ENCODE measurements at places on chromosomes 4 and X.

GRCh38 chr4:6341696-6342095 is 72.0 kb downstream of the WFS1 start:
- no peak for DNase-seq

DNA sequence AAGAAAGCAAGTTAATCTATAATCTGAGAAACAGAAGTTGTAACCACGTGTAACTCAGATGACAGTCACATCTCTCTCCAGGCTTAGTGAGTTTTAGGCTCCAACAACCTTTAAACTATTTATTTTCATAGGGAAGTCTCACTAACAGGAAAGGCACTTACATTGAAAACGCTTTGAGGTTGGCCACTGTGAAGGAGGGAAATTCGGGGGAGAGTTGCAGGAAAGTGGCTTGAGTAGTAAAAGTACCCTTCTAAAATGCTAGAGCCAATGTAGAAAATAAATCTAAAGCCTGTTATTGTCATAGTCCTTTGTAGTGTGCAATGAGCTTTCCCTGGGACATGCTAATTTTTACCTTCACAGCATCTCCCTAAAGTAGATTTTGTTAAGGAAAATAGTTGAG is 995 bp upstream of the NFXL1 start:
- DNase-seq = no peak

DNA sequence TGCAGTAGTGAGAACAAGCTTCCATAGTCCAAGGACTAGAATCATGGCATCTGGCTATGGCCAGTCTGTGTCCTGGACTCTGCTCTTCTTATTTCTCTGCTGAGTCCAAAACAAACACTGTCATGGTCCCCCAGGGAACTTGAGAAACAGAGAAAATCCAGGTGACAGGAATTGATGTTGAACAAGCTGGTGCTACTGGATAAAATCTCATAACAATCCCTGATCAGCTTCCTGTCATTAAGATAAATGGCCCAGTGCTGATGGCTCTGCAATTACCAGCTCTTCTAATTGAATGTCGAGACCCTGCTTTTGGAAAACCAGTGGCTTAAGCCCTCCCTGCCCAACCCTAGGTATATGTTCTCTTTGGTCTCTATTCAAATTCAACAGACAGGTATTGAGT is 58.8 kb upstream of the ARHGAP36 start:
- DNase-seq = no peak

- DNase-seq = no peak
Measured at GRCh38 chr4:101282076-101282844, 65.1 kb downstream of the PPP3CA start.

DNA sequence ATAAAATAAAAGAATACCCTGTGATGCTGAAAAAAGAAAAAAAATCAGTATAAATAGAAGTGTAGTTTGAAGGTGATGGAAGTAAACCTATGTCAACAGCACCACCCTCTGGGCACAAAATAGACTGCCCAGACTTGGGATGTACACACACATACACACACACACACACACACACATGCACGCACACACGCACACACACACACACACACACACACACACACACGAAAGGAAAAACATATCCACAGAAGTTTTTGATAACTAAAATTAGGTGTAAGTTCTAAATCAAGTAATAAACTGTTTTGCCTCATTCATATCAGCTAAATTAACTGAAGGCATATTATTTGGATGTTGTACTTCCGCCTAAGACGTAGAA is 40.5 kb downstream of the ANXA5 start:
- no peak for DNase-seq

GRCh38 chr4:88144866-88145300 is 13.6 kb downstream of the ABCG2 start:
- no peak for DNase-seq

DNA sequence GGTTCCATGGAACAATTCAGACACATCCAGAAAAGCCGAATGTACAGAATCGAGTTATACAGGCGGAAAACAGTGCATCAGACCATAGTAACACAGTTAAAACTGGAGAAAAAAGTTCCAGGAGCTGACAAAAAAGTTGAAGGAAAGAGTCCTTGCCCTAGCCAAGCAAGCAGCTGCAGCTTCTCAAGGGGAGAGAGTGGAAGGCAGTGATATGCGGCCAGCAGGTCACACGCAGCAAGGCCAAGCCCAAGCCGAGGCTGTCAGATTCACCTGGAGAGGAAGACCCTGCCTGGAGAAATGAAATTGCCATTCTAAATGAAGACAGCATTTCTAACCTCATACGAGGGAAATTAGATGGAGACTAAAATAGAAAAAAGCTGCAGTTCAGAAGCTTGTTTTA is 55.8 kb downstream of the RGS12 start:
- no peak for DNase-seq

GRCh38 chr4:80876810-80877209 is 153.7 kb upstream of the BMP3 start:
- DNase-seq = no peak

- DNase-seq = no peak
Measured at GRCh38 chr4:76055421-76055820, 19.1 kb upstream of the ART3 start.

GRCh38 chrX:47991263-47992094 is 12.3 kb downstream of the ZNF182 start:
- DNase-seq = no peak

DNA sequence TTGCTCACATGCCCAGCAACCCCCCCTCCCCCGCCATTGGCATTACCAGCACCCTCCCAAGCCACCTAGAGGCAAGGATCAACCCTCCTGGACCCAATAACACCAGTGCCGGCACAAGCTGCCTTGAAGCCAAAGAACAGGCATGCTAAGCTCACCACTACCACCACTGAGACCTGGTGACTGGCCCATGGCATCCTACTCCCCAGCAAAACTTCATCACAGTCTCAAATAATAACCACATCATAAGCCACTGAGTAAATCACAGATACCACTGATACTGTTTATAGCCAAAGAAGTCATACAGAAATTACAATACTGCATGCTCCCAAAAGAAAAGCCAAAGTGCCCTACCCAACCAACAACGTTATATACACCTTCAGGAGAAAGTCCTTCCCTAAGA is 73.6 kb upstream of the RPL34 start:
- DNase-seq = no peak

- no peak for DNase-seq
Measured at GRCh38 chr4:29619168-29619567, 1101.0 kb upstream of the PCDH7 start.

DNA sequence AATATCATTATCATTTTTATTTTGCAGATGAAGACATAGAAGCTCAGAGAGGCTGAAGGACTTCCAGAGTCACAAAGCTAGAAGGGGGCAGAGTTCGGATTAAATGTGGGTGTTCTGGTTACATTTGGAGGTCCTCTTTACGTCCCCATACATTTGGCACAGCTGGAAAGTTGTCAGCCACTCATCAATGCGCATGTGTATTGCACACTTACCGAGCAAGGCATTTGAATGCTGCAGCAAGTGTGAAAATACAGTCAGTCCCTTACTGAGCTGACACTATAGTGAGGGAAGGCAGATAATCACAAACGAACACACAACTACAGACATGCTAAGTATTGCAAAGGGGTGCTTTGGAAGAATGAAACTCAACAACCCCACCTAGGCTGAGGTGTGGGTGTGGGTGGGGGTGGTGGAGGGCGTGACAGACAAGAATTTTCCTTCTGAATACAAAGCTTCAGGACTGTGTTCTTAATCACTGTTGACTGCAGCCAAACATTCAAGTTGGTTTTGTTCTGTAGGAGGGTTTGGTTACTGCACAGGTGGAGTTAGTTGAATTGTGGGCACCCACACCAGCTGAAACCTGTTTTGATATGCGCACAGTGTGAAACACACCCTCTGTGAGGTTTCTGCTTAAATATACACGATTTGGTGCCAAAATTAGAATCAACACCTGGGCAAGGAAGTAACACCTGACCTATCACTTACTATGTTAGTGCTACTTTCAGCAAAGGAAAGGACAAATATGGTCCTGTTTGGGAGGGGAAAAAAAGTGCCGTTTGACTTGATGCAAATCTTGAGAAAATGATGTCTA is 72.4 kb downstream of the COQ2 start:
- no peak for DNase-seq

GRCh38 chrX:54494989-54495813 is 833 bp downstream of the FGD1 start:
- DNase-seq = no peak

GRCh38 chr4:102620697-102621497 is 119.7 kb downstream of the NFKB1 start:
- DNase-seq = peak; percentile 59

DNA sequence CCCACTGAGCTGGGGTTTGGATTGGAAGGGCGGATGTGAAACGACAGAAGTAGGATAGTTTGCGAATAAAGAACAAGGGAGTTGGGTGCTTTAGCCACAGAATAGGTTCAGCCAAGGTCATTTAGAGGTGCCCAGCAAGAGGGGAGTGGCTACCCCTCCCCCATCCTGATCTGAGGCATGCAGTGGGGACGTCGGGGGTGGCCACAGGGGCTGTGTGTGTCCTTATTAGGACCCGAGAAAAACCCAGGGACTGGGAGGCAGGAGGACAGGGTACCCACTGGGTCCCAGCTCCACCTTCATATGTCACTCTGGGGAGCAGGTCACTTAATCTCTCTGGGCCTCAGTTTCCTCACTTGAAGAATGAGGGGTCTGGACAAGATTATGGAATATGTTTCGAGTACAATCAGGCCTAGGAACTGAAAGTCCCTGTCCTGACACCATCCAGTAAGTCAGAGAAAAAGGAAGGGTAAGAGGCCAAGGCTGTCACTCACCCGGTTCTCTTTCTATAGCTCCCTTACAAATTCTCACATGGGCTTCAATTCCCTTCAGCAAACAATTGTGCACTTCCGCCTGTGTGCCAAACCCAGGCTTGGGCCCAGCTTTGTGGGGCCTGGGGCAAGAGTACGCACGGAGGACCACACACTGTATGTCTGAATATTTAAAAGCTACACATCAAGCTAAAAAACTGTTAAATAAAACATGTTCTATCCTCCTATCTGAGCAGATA is 4.2 kb upstream of the NYX start:
- no peak for DNase-seq

GRCh38 chrX:69076088-69076487 is 89.2 kb downstream of the PJA1 start:
- no peak for DNase-seq

DNA sequence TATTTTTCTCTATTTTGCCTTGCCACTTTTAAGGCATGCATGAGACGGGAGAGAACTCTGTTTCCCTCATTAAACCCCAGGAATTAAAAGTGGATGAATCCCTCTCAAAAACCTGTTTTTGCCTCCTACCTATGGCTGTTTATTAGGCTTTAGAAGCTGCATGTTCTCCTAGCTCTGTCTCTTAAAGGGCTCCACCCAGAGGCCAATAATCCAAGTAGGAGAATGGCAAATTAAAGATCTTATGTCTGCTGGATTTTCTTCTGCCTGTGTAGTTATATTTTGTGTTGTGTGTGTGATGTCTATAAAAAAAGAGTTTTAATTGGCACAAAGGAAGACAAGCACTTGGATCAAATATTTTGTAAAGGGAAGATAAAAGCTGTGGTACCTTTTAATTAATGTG is 32.4 kb downstream of the MAGEC1 start:
- DNase-seq = peak; percentile 1

DNA sequence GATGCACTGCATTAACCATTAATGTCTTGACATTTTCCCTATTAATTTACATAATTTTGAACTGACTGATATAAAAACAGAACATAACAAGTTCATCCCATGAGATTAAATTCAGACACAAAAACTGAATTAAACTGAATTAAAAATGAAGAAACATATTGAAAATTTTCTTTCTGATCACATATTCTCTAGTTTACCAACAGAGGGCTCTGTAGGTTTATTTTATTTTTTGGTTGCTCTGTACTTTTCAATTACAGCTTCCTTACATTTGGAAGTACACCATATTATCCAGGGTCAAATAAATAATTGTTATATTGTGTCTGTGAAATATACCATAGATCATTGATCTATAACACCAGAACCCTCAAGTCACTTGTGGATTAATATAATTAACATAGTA is 27.3 kb upstream of the CT83 start:
- no peak for DNase-seq

GRCh38 chrX:124540474-124540873 is 194.1 kb downstream of the SH2D1A start:
- DNase-seq = no peak

DNA sequence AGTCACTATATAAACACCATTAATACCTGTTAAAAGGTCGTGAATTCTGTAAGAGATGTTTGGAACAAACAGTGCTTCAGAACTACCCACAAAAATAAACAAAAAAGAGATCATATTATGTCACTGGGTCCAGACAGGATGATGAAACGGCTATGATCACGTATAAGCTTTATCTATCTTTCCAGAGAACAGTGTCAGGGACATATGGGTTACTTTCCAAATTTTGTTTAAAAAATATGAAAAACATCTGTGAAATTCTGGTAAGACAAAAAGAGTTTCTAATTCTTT is 90.0 kb downstream of the SORBS2 start:
- no peak for DNase-seq

GRCh38 chrX:10370976-10371375 is 214.2 kb downstream of the CLCN4 start:
- no peak for DNase-seq

- DNase-seq = no peak
Measured at GRCh38 chr4:39048311-39048710, 13.7 kb upstream of the KLHL5 start.

DNA sequence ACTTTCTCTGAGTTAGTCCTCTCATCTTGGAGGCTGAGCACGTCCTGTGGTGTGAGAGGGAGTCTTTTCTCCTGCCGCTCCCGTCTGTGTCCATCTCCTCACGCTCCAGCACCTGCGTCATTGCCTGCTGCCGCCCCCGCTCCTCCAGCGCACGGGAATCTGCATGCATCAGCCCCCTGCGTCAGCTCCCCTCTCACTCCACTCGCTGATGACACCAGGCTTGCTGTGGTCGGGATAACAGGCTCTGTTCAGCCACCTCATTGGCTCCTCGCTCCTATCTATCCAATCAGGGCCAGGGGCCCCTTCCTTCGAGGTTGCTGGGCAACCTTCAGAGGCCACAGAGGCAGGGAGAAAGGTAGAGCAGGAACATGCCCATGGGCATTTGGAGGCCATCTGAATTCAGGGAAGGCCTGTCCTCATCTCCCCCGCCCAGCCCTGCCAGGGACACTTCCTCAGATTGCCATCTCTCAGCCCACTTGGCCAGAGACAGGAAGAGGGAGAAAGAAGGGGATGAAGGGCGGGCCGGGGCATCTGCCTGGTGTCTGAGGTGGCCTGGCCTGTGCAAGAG is 9.3 kb downstream of the ZNF185 start:
- no peak for DNase-seq

DNA sequence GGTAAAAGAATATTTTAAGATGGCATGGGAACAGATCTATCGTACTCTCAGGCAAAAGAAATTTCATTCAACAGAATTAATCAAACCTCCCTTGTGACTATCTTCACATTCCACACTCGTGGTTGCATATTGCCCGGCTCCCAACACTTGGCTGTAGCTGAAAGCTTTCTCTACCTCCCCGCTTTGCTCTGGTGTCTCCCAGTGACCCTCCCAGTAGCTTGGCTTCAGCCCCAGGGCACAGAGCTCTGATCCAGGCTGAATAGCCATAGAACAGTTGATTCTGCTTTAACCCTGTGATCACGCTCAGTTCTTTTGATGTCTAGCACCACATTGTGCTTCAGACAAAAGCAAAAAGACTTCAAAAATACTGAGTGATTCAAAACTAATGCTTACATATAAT is 24.6 kb downstream of the SLC7A11 start:
- peak; percentile 59 for DNase-seq

- no peak for DNase-seq
Measured at GRCh38 chr4:94011190-94011589, 182.6 kb downstream of the ATOH1 start.

GRCh38 chr4:155805016-155805415 is 46.2 kb downstream of the GUCY1B1 start:
- DNase-seq = no peak

- no peak for DNase-seq
Measured at GRCh38 chrX:68762766-68763165, 66.1 kb upstream of the EFNB1 start.

GRCh38 chr4:121411151-121411744 is 30.4 kb upstream of the QRFPR start:
- no peak for DNase-seq

Measured in putamen (tissue), 1 donor.